ENCODE measurements at places on chromosomes 5 and 9. TPM values are rescaled to one million over a fixed set of nuclear protein-coding genes. Genes with fewer than 3 reads are reported as not detected.

Gene KIAA0825
- total RNA-seq, result 3.1 TPM

Gene IFNA21
- total RNA-seq, result not detected

Gene SPACA9
- 10.4 TPM for total RNA-seq

Gene PCDHGA12
- total RNA-seq, result 6.2 TPM

Gene SPATA31E1
- not detected for total RNA-seq

Gene DDX4
- not detected for total RNA-seq

Gene KCNV2
- not detected for total RNA-seq

Gene HTR4
- 7.6 TPM for total RNA-seq

Gene TRUB2
- total RNA-seq, result 19.9 TPM

Gene PRUNE2
- total RNA-seq, result 41.5 TPM

Gene SV2C
- total RNA-seq, result 0.88 TPM

Gene BAAT
- total RNA-seq, result 0.24 TPM

Gene WDR38
- not detected for total RNA-seq

Gene SLC46A2
- not detected for total RNA-seq

Gene COL15A1
- 34.7 TPM for total RNA-seq

Gene CHSY3
- 1.7 TPM for total RNA-seq

Gene ZER1
- total RNA-seq, result 56.8 TPM

Gene CFAP90
- 0.33 TPM for total RNA-seq

Gene SPARC
- total RNA-seq, result 896 TPM

Gene PRDM9
- not detected for total RNA-seq

Gene BNC2
- total RNA-seq, result 114 TPM

Gene TMEM250
- total RNA-seq, result 21.6 TPM

Gene MUSK
- 6.4 TPM for total RNA-seq

Gene FREM1
- total RNA-seq, result 6.7 TPM

Gene MEF2C
- total RNA-seq, result 70.2 TPM

Gene OR1Q1
- total RNA-seq, result not detected

Gene AJM1
- 4.4 TPM for total RNA-seq

Gene FOXD4L4
- total RNA-seq, result 0.22 TPM

Gene SH3RF2
- total RNA-seq, result 84.0 TPM

Gene PAEP
- total RNA-seq, result not detected

Gene PPP1R26
- 23.8 TPM for total RNA-seq

Gene LPAR1
- 42.8 TPM for total RNA-seq

Gene ABCA2
- total RNA-seq, result 42.4 TPM

Gene SHOC1
- not detected for total RNA-seq
